ENCODE measurements at places on chromosomes 12 and 14.

GRCh38 chr14:75602503-75602902 lies 24.1 kb downstream of the FLVCR2 start:
- DNase-seq, result no peak

DNA sequence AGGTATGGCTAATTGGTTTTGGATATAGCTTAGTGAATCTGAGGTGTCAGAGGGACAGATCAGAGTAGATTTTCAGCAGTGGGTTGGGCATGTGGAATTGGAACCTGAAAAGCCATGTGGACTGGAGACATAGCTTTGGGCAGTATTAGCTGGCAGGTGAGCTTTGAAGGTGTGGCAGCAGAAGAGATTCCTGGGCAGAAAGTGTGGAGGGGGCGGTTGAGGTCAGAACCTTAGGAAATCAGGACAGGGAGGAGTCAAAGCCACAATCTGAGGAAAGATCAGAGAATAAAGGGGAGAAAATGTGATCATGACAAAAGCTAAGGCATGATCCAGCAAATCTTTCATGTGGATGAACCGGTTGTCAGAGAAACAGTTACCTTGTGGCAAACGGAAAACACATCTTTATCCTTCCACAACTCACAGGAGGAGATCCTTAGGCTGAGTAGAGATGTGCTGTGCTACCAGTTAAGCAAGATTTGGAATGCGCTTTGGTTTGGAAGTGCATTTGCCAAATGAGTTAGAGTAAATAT lies 56.4 kb downstream of the PTGER2 start:
- DNase-seq, result no peak

GRCh38 chr12:52006726-52007157 lies at the start of gene TAMALIN:
TSS of gene TAMALIN (plus strand) at chr12:52006946. CDS start at chr12:52007020, 74 bp downstream.
- peak; percentile 75 for DNase-seq

- DNase-seq, result no peak
Measured at GRCh38 chr14:64808449-64808848, 71.3 kb downstream of the SPTB start.

GRCh38 chr12:109727039-109727723 lies 13.6 kb downstream of the FAM222A start:
- DNase-seq, result no peak

GRCh38 chr14:70902184-70902583 lies 5.1 kb upstream of the PCNX1 start:
- DNase-seq, result no peak

GRCh38 chr12:47321436-47321835 lies 241.7 kb upstream of the AMIGO2 start:
- no peak for DNase-seq

- no peak for DNase-seq
Measured at GRCh38 chr12:53504004-53504920, 3.0 kb downstream of the NPFF start.

- no peak for DNase-seq
Measured at GRCh38 chr12:1865284-1865866, 45.0 kb downstream of the LRTM2 start.

DNA sequence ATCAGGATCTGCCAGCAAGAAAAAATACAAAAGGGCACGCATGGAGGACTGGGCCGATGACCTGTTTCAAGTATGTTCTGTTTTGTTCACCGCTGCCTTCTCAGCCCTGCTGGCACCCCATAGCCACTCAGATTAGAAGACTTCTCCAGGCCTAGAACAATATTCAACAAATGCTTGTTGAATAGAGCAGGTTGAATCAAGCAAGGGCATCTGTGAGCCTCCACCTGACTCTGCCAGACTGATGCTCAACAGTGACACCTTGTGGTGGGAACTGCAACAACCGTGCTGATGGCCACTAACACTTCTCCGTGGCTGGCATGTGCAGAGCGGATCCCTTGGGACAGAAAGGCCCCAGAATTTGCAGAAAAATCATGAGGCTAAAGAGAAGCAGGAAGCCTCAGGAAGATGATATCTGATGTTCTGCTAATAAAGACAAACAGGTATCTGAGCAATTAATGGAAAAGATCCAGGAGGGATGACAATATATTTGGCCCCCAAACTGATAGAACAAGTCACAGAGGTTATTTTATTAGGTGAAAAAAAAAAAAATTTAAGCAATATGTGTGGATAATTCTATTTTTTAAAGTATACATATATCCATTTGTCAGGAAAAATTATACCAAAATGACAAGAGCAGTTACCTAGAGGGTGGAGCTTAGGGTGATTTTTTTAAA lies 114.3 kb downstream of the KSR2 start:
- DNase-seq, result peak; percentile 55

DNA sequence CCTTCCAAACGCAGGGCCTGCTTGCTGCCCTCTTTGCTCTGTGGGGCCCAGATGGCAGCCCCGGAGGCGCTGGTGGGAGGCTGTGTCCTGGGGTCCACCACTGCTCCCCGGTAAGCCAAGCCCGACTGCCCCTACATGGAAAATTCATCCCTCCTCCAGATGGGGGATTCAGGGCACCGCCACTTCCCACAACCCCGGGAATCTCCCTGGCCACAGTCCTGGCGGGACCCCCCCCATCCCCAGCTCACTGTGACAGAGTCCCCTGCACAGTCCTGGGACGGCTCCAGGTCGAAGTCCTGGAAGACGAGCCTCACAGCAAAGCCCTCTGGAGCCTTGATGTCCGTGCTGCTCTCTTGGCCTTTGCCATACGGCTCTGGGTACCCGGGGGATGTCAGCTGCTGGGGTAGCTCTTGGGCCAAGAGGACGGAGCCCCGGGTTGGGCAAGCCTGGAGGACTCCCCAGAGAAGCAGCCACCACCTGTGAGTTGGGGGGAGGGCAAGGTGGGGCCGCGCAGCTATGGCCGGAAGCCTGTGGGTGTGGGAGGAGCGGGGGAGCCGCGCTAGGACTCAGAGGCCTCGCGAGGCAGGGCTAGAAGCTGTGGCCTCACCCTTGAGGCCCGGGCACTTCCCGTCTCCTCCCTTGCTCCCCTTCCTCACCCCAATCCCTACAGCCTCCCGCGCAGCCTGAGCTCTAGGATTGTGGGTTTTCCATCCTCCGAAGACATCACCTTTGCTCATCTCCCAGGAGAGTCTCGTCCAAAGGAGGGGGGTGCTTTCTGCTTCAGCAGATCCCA lies 815 bp downstream of the C1RL start:
- DNase-seq, result peak; percentile 92

DNA sequence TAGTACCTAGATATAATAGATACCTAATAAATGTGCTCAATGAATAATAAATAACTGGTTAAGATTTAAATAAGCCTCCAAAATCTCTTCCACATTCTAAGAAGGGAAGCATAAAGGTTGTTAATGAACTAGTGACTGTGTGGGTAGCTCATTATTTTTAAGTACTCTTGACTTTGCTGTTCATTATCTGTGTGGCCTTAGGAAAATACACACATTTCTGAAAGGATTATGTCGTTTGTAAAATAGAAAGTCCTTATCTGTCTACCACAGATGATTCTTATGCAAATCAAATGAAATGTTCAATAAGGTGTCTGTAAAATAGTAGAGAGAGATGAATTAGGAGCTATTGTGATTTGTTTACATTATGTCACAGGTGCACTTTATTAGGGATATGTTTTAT lies 119.5 kb downstream of the LRRK2 start:
- DNase-seq, result no peak

- no peak for DNase-seq
Measured at GRCh38 chr12:10941916-10942607, 3.0 kb upstream of the TAS2R14 start.

DNA sequence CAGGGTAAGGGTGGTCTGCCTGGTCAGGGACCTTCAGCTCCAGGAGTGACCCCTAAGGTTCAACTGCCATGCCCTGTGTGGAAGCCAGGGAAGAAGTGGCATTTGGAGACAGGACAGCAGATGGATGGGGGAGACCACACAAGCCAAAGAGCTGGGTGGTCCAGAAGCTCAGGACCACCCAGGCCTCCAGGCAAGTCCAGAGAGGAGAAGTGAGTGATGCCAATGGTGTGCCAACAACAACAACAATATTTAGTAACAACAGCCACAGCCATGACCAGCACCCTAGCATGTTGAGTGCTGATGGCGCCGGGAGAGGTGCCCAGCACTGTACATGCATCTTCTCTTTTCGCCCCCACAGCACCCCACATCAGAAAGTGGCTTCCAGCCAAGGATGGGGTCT lies 113.7 kb downstream of the ESRRB start:
- DNase-seq, result no peak

- no peak for DNase-seq
Measured at GRCh38 chr14:27995691-27996090, 770.9 kb upstream of the FOXG1 start.

- no peak for DNase-seq
Measured at GRCh38 chr14:65928995-65929394, 516.5 kb downstream of the FUT8 start.

- DNase-seq, result no peak
Measured at GRCh38 chr12:111643427-111643826, 42.3 kb downstream of the BRAP start.

DNA sequence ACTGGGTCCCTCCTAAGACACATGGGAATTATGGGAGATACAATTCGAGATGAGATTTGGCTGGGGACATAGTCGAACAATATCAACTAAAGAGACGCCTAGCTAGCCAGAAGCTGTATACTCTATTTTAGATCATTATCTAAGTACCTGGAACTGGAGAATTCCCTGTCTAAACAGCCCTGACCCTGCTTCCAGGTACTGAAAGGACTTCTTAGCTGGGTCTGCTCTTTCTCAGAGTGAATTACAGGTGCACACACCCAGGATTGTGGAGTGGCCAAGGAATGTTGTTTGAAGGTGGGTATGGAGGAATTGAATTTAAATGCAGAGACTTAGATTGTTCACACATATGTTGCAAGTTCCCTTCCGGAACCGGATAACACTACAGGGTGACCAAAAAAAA lies 733.0 kb downstream of the RPS29 start:
- no peak for DNase-seq

DNA sequence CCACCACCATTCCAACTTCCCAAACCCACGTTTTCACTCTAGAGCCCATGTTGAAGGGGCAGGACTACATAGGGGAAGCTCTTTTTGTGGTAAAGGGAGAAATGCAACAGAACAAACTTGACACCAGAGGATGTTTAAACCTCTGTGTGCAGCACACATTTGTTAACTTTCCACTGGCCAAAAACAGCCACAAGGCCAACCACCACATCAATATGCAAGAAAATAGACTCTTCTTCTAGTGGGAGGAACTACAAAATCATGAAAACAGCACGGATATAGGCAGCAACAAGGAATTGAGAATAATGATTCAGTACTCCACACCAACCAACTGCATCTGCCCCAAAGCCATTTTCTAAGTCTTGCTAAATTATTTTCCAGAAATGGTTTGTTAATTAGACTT lies 66.3 kb upstream of the CEP83 start:
- DNase-seq, result peak; percentile 27

DNA sequence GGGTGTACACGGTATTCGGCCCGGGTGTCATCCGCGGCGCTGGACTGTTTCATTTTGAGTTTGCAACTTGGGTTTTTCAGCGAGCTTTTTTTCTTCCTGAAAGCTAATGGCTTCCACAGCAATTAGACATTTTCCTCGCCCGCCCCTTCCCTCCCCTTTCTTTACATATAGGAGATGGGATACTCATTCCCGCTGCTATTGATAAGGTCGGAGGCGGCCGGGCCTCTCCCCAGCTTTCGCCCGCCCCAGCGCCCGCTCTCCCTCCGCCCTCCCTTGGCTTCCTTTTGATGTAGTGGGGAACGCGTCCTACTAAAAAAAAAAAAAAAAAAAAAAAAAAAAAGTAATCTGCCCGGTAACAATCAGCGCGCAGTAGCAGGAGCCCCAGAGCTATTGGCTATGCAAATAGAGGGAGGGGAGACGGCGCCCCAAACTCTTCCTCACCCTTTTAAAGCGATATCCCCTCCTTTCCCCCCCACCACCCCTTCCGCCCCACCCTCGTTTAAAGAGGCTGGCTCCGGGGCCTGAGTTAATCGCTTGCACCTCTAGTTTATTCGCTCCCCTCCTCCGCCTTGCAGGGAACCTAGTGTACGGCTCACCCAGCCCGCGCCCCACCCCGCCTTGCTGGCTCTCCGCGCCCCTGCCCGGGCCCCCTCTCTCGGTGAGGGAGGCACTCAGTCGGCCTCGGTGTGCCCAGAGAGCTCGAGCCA lies 1.7 kb upstream of the CCND2 start:
- DNase-seq, result peak; percentile 90

GRCh38 chr12:51546097-51546496 lies 44.9 kb upstream of the SCN8A start:
- no peak for DNase-seq

GRCh38 chr12:102197789-102198188 lies at the start of gene PMCH:
TSS of gene PMCH (minus strand) at chr12:102197833. CDS start at chr12:102197770, 63 bp downstream.
- DNase-seq, result peak; percentile 34
